ENCODE measurements at places on chromosomes 3 and 15.

GRCh38 chr15:74994236-74994635, 1.1 kb upstream of the SCAMP5 start:
- DNase-seq: no peak

- no peak for DNase-seq
Measured at GRCh38 chr3:170614214-170614966, 28.5 kb upstream of the SLC7A14 start.

DNA sequence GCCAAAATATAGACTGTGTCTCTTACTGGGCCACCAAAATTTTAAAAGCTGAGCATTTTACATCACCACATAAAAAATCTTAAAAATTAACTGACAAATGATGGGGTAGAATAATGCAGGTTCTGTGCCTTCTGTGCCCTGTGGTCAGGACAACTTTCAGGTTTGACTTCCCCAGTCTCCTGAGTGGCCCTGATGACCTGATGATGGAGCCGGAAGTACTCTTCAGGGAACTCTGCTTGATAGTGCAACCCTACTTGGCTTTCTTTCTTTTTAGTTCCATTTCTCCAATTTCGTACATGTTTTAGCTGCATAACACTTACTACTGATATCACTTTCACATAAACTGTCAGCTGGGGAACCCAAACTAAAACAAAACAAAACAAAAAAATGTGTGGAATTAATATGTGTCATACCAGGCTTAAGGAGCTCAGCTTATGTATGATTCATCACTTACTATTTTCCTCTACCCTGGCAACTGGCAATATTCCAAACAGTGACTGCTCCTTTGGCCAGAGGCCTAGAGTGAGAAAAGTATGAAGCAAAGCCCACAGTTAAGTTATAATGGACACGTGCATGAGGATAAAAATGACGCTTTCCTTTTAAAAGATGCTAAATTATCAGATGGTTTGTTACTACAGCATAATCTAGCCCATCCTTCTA, 194.3 kb downstream of the BCHE start:
- DNase-seq: no peak

- no peak for DNase-seq
Measured at GRCh38 chr15:47933865-47934264, 186.9 kb upstream of the SLC24A5 start.

DNA sequence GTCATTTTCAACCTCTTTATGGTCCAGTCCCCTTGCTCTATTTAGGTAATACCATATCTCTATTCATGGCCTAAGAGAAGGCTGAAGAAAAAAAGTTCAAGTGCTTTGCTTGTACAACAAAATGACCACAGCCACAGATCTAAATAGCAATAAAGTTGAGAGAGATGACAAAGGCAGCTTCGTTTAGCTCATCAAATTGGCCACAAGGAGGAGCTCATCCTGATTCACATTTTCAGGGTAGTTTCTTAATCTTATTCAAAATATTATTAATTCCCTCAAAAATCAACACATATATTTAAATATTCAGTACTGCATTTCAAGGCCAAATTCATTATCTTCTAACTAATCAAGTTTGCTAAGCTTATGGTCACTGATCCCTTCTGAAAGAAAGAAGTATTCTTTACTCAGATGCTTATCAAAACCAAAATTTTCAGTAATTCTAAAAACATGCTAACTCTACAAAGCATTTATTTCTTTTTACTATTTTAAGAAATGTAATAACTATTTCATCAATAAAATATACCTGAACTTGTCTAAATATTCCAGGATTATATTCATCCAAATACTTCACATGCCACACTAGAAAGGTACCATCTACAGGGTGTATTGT, 85.5 kb downstream of the DMXL2 start:
- DNase-seq: no peak

GRCh38 chr15:69813881-69814280, 283.8 kb downstream of the TLE3 start:
- DNase-seq: no peak

GRCh38 chr3:33194303-33194702, 24.3 kb downstream of the SUSD5 start:
- no peak for DNase-seq

GRCh38 chr3:111998636-111999483, at the start of gene TAGLN3:
Gene TAGLN3, plus strand, starts transcription at chr3:111998922. Its CDS starts 501 bp downstream, at chr3:111999423.
- no peak for DNase-seq

DNA sequence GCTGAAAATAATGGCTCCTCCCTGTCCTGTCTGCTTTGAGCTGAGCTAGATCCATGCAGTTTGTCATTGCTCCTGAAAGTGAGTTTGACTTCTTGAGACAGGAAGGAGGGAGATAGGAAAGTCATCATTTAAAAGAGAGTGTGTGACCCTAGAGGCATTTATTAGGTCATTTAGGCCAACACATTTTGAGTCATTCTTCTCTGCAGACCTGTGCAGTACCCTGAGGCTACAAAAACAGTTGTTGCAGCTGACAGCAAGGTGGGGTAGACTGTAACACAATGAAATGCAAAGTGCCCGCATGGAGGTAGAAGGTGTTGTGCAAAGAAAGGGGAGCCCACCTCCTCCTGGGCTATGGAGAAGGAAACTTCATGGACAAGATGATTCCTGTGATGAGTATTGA, 102.8 kb upstream of the PFN2 start:
- no peak for DNase-seq

DNA sequence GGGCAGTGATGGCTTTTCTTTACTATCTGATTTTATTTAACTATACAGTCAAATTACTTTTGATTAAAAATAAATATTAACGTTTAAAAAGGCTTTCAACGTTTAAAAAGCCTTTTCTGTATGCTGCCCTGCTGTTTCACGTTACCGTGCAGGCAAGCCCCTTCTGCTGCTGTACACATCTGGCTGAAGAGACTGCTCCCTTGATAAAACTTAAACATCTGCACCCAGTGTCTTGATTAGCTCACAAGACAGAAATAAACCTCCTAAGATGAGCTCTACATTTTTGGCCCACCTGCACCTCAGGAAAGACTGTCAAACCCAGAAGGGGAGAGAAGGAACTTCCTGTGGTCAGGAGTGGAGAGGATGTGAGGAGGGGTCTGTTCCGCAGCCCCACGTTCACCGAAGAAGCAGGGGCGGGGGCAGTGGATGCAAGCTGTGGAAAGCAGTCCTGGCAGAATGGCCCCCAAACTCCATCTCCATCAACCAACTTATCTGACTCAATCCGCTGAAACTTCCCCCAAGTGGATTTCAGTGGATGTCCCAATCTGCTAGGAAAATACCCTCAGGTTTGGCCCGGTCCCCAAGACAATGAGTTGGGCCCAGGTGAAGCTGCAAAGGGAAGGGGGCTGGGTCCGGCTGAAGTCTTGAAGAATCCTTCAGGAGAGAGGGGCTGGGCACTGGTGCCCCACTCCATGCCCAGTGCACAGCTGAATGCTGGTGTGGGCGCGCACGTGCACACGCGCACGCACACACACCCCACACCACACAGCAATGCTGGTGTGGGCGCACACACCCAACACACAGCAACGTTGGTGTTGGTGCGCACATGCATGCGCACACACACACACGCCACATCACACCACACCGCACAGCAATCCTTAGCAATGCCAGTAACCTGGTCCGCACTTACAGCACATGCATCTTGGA, 88.6 kb downstream of the LRIG1 start:
- no peak for DNase-seq

DNA sequence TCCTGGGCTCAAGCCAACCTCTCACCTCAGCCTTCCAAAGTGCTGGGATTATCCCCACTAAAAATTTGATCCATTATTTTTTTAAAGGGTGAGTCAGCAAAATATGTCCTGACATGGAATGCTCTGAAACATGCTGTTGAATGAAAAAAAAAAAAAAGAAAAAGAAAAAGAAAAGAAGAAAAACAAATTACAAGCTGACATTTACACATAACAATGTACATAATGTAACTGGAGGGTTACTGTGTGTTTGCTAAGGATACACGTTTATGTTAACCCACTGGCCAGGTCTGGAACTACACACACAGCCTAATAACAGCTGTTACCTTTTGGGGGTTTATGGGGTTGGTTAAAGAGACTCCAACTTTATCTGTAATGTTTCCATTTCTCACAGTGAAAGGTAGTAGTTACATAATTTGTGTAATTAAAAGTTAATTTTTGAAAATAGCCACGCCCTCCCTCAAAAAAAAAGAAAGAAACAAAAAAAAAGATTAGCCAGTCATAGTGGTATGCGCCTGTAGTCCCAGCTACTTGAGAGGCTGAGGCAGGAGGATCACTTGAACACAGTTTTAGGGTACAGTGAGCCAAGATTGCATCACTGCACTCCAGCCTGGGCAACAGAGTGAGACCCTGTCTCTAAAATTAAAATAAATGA, 3.1 kb upstream of the MESP2 start:
- no peak for DNase-seq

DNA sequence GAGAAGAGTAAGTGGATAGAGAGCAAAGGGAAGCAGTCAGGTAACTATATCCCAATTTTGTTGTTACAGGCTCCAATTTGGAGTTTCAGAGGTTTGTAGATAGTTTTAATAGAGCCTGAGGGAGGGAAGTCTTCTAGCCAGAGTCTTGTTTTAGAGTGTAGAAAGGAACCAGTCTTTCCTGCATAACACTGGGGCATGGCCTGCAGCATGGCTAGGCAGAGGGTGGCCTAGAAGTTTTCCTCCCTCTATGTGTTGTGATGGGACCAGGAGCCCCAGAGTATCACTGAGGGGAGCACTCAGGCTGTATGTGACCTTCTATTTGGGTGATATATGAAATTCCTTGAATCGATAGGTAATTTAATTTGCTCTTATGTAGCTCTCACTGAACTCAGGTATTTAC, 22.5 kb upstream of the GABRR3 start:
- no peak for DNase-seq

DNA sequence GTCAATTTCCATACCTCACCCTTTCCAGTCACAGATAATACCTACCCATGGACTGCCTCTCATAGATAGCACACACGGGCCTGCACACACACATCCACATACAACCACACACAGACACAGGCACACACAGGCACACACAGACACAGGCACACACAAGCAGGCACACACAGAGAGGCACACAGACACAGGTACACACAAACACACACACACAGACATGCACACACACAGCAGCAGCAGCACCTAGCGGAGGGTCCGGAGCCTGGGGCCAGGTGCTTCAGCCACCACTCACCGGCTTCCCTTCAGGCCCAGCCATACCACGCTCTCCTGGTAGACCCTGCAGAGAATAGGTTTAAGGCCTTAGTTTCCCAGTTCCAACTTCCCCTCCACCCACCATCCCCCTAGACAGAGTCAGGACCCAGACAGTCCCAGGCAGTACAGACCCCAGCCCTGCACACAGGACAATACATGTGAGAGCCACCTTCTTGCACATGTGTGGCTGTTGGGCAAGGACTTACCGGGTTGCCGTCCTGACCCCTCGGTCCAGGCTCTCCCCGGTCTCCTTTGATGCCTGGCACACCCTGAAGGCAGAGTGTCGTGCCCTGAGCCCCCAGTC, 10.5 kb upstream of the UCN2 start:
- DNase-seq: no peak

DNA sequence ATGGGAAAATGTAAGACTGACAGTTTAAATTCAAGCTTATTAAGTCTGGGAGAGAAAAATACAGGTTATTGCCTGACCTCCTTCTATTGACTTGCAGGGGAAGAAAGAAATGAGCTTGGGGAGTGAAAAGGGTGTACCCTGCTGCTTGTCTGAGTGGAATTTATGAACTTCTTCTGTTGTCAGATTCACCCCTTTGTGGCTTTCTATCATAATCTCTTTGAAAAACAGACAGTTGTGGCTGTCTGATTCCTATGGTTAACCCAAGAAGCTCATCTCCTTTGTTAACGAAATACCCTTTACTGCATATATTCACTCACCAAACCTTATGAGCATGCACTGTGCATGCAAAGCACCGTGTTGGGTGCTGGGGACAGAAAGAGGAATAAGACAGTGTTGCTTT, 22.5 kb downstream of the GPD1L start:
- DNase-seq: no peak

DNA sequence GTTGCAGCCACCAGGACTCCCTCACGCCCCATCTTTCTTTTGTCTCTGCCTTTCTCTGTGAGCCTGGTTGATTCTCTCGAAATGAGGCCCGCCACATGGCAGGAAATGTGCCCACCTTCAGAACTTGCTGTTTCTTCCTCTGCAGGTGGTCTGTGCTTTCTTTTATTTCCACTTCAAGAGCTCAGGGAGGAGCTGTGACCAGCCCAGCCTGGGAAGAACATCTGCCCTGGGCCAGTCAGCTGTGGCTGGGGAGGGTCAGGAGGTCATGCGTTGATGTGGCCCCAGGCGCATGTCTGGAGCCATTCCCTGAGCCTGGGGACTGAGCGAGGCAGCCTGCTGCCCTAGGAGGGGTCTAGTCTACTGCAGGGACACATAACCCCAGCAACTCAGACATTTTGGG, 8.0 kb downstream of the FBLN2 start:
- DNase-seq: no peak

GRCh38 chr3:52231502-52232278, 6.2 kb upstream of the TLR9 start:
- DNase-seq: peak; percentile 96

GRCh38 chr3:54827776-54828175, 100.1 kb downstream of the LRTM1 start:
- no peak for DNase-seq

DNA sequence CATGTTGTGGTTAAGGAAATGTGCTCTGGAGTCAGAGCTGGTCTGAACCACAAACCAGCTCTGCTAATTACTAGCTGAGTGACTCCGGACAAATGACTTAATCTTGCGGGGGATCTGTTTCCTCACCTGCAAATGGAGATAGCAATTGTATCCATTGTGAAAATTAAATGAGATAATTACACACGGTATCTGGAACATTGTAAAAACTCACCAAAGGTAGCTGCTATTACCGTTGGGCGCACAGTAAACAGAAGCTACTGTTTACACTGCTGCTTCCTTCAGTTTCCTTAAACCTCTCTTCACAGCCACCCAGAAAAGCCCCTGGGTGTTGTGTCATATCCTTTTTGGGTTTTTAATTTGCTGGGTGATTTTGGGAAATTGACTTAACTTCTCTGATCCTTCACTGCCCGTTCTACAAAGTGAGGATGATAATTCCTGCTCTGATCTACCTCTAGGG, 107.8 kb downstream of the MEGF11 start:
- no peak for DNase-seq

GRCh38 chr15:63826528-63826927, 7.2 kb downstream of the HERC1 start:
- DNase-seq: no peak

GRCh38 chr15:76252249-76252648, 59.0 kb downstream of the ETFA start:
- no peak for DNase-seq

DNA sequence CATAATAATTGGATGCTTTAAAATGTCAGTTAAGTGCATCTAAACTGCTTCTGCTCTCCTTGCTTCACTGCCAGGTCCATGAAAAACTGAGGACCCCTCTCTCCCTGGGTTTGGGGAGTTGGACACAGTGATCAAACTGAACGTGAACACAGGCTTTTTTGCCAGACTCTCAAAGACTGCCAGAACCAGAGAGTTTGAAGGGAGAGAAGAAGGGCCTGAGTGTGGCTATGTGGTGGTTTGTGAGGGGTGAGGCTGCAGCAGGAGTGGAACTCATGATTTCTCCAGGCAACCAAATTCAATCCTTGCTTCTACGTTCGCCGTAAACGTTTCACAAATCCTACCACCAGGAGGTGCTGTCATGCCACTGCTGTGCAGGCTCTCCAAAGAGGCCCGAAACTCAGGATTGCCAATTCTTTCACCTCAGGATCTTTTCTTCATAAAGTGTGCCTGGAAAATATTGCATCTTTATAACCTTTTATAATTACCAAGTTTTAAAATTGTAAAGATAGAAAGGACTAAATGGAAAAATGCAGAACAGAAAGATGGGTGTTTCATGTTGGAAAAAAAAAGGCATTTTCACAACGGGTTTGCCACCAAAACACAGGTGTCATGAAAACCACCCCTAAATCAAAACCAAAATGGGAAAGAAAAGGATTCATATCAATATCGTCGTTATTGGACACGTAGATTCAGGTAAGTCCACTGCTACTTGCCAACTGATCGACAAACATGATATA, 19.7 kb downstream of the TM4SF4 start:
- no peak for DNase-seq

Measured in activated effector memory CD4-positive, alpha-beta T cell treated with anti-CD3 and anti-CD28 coated beads, Interleukin-2, amount 50 U/mL, for 16 hours (primary cell).